WTC11 (cell line): ENCODE measurements at places on chromosomes 1 and 21.

DNA sequence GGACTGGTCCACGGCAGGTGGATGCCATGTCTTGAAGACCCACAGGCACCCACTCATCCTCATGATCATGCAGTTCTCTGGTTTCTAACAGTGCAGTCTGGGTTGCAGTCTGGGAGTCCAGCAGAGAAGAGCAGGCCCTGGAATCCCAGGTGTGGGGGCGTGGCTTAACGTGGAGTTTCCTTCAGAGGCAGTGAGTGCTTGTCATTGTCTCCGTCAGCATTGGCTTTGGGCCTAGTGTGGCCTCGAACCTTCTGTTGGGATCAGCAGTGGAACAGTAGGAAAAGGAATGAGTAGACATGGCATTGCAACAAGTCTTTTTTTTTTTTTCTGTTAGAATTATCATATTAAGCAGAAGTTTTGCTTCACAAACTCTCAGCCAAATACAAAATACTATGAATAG lies 12.8 kb downstream of the LGALS8 start:
- peak; percentile 39 for DNase-seq
- peaks cover 8% of the 10 kb centered on the region for H3K4me1 ChIP-seq
- H3K4me3 ChIP-seq: no peak overlapping the region
- H3K36me3 ChIP-seq: peaks cover 3% of the 10 kb centered on the region; the same call in 1 of the 2 replicates
- H3K27ac ChIP-seq: 0 out of 2 replicates have a peak overlapping the region, but pooled peaks have one; percentile 18
- H3K27me3 ChIP-seq: no peaks in the 10 kb centered on the region

- no peaks in the 10 kb centered on the region for H3K4me1 ChIP-seq
- H3K36me3 ChIP-seq: peaks cover 6% of the 10 kb centered on the region
- no peak for DNase-seq
- no peaks in the 10 kb centered on the region for H3K27me3 ChIP-seq
- no peak overlapping the region for H3K4me3 ChIP-seq
Observed at GRCh38 chr1:224683936-224684335, 67.8 kb downstream of the CNIH3 start.

- DNase-seq: peak; percentile 19
- peak overlapping the region; percentile 47; the same call in 1 of the 2 replicates for H3K27ac ChIP-seq
- no peaks in the 10 kb centered on the region for H3K36me3 ChIP-seq
- peaks cover 76% of the 10 kb centered on the region for H3K4me1 ChIP-seq
Observed at GRCh38 chr1:224736619-224737352, 120.7 kb downstream of the CNIH3 start.

GRCh38 chr1:108007531-108007930 lies 42.6 kb upstream of the VAV3 start:
- H3K36me3 ChIP-seq: no peaks in the 10 kb centered on the region
- H3K27me3 ChIP-seq: no peaks in the 10 kb centered on the region
- H3K27ac ChIP-seq: no peak overlapping the region
- DNase-seq: no peak

DNA sequence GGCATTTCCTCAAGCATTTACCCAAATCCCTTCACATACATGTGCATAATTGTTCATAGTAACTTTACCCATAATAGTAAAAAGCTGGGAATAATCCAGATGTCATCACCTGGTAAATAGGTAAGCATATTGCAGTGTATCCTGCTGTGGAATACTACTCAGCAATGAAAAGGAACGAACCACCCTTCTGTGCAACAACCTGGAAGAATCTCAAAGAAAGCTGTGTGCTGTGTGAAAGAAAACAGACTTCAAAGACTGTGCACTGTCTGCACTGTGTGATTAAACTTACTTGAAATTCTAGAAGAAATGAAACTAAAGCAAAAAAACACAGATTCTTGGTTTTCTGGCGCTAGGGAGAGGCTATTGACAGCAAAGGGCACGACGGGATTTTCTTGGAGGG lies 13.5 kb downstream of the TFF2 start:
- H3K27ac ChIP-seq: peak overlapping the region; percentile 97
- peaks cover 39% of the 10 kb centered on the region for H3K4me1 ChIP-seq
- no peak for DNase-seq
- peaks cover 6% of the 10 kb centered on the region for H3K36me3 ChIP-seq
- peak overlapping the region; percentile 40; the same call in 1 of the 2 replicates for H3K4me3 ChIP-seq

GRCh38 chr1:225467193-225468020 lies 39.6 kb upstream of the LBR start:
- H3K4me1 ChIP-seq: peaks cover 44% of the 10 kb centered on the region
- H3K36me3 ChIP-seq: no peaks in the 10 kb centered on the region
- H3K4me3 ChIP-seq: no peak overlapping the region
- H3K27me3 ChIP-seq: peaks cover 2% of the 10 kb centered on the region; the same call in 1 of the 2 replicates

DNA sequence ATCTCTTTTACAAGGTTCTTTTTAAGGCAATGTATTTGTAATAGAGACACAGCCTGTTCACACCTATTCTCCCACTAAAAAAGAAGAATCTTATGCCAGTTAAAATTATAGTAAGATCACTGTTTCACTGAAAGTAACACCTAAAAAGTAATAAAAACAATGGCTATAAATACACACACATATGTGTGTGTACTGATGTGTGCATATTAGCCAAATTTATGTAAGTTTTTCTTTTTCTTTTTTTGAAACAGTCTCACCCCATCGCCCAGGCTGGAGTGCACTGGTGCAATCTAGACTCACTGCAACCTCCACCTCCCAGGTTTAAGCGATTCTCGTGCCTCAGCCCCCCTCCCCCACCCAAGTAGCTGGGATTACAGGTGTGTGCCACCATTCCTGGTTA lies 56.8 kb upstream of the SLC30A10 start:
- DNase-seq: no peak
- H3K27ac ChIP-seq: no peak overlapping the region
- H3K4me3 ChIP-seq: no peak overlapping the region
- H3K36me3 ChIP-seq: peaks cover 38% of the 10 kb centered on the region
- H3K4me1 ChIP-seq: no peaks in the 10 kb centered on the region
- no peaks in the 10 kb centered on the region for H3K27me3 ChIP-seq
